ENCODE measurements at places on chromosomes 2 and 18.

DNA sequence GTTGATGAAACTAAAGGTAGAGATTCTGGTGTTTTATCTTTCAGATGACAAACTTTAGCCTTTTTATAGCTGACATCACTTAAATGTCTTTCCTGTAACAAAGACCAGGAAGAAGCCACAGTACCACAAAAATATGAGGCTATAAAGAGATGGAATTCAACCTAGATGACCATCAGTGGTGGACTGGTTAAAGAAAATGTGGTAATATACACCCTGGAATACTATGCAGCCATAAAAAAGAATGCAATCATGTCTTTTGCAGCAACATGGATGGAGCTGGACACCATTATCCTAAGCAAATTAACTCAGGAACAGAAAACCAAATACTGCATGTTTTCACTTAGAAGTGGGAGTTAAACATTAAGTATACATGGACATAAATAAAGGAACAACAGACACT is 18.3 kb upstream of the HNRNPLL start:
- no peak for DNase-seq

GRCh38 chr2:241983571-241984270 is 114.2 kb downstream of the RTP5 start:
- no peak for DNase-seq

DNA sequence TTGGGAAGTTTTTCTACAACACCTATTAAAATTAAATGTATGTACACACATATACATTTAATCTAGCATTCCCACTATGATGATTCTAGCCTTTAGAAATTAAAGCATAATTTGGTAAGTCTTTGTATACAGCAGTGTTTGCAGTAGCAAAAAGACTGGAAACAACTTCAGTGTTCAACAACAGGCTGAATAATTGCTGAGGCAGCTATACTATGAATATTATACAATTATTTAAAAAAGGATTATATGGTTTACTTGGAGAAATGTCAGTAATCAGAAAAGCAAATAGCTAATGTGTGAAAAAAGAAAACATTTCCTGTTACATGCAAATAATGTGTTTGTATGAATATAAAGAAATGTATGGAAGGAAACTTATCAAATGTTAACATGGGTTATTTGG is 1.4 kb upstream of the ZNF638 start:
- DNase-seq: no peak

GRCh38 chr2:200373973-200374416 is 67.5 kb downstream of the SPATS2L start:
- no peak for DNase-seq

GRCh38 chr2:176642074-176642473 is 372.8 kb downstream of the MTX2 start:
- DNase-seq: no peak

DNA sequence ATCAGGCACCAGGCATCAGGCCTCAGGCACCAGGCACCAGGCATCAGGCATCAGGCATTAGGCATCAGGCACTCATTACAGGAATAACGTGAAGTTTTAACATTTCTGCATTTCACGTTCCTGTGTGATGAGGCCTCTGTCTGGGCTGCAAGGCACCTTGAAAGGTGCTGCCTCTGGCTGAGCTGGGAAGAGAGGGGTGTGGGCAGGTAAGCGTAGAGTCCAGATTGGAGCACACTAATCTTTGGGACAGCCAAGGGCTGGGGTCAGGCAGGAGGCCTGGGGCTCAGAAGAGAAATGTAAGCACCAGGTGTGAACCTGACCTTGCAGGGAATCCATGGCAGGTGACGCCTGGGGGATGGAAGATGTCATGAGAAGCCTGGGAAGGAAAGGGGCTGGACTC is 25.3 kb upstream of the SNTG2 start:
- no peak for DNase-seq

- no peak for DNase-seq
These were observed 21.9 kb downstream of the EHBP1 start for GRCh38 chr2:62727259-62727867.

GRCh38 chr18:9810994-9811705 is 74.6 kb upstream of the TXNDC2 start:
- no peak for DNase-seq

GRCh38 chr2:168241208-168241607 is 6.2 kb downstream of the STK39 start:
- DNase-seq: no peak

GRCh38 chr2:209097168-209097567 is 326.7 kb upstream of the MAP2 start:
- no peak for DNase-seq

DNA sequence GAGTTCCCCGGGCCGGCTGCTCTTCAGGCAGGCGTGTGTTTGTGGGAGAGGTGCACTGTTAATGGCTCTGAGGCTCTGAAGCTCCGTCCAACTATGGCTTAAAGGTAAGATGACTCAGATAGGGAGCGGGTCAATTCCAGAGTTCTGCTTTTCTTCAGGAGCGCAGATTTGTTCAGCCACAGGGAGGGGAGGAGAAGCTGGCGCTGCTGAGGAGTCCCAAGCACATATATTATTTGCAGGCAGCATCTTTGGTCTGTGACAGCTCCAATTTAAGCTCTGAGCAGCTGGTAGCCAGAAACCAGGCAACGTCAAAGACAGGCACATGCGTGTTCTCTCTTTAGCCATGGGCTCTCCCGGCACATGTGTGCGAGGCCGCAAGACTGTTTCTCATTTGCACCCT is 229.2 kb downstream of the BCL2 start:
- no peak for DNase-seq

DNA sequence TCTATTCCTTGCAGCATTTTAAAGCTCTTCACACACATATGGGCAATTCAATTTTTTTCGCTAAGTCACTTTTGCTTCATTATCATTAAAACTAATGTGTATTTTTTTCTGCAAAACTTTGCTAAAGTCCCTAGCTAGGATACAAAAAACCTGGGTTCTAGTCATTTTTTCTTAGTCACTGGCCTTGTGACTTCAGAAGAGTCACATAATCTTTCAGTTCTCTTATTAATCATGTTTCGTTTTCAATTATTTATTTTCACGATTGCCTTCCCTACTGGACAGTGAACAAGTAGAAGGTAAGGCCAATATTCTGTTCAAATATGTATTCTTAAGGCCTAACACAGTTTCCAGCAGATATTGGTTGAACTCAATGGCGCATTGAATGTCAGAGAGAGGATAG is 60.9 kb upstream of the CYRIA start:
- DNase-seq: no peak

DNA sequence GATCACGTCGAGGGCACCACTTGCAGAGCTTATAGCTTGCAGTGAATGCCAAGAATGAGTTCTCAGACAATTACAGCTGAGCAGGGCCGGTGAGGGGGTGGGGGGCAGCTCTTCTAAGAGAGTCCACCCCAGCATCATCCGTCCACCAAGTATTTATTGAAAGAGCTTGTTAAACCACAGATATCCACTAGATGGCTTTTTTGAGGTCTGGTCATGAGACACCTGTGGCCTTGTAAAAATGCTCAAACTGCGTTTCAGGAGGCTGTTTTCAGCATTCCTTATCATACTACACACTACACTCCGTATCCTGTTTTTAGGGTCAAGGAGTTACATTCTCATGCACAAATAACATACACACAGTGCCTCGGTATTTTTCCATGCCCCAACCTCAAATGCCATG is 51.5 kb downstream of the DNAJC10 start:
- DNase-seq: no peak

DNA sequence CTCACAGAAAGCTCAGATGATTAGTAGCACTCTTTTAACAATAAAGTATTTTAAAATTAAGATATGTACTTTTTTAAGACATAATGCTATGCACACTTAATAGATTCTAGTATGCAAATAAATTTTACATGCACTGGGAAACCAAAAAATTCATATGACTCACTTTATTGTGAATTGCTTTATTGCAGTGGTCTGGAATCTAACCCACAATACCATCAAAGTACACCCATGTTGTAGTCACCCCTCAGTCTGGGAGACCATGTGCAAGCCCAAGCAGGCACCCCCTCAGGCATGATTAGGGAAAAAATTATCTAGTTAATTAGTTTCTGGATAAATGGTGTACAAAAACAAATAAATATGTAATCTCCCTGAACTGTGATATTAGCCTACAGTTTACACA is 649.0 kb upstream of the HS6ST1 start:
- no peak for DNase-seq

DNA sequence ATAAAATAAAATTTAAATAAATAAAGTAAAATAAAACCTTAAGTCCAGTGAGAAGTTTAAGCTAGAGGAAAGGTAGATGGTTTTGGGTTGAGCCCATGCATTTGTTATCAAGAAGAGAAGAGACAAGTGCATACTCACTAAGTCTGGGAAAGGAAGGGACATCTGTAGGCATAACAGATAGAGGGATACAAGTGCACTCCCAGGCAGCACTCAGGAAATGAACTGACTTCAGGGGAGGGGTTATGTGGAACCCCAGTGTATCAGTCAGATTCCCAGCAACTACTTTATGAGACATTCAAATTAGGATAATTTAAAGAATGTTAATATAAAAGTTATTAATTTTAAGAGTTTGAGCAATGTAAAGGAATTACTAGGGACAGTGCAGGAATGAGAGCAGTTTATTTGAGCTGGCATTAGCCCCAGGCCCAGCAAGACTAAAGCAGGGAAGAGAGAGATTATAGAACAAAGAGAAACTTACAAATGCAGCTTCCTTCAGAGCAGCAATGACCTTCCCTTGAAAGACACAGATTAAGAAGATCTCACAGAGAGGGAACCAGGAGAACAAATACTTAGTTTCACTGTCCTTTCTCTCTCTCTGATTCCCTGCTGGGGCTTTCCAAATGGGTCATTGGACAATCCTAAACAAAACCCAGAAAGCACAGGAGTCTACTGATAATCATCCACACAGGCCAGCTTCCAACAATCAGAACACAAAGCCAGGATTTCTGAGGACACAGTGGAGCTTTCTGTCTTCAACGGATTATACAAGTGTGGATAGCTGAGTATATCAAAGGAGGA is 109.7 kb downstream of the ERBB4 start:
- no peak for DNase-seq

DNA sequence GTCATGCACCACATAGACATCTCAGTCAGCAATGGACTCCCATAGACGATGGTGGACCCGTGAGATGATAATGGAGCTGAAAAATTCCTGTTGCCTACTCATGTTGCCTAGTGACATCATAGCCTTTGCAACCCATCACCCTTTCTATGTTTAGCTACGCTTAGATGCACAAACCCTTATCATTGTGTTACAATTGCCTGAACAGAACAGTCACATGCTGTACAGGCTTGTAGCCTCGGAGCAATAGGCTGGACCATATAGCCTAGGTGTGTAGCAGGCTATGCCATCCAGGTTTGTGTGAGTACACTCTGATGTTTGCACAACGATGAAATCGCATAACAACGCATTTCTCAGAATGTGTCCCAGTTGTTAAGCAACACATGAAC is 221.6 kb downstream of the ALPK2 start:
- no peak for DNase-seq

GRCh38 chr2:47653902-47654789 is 128.8 kb upstream of the MSH6 start:
- no peak for DNase-seq

GRCh38 chr2:239147376-239147775 is 253.4 kb downstream of the HDAC4 start:
- DNase-seq: no peak

GRCh38 chr18:67468038-67468437 is 48.5 kb downstream of the DSEL start:
- DNase-seq: no peak

DNA sequence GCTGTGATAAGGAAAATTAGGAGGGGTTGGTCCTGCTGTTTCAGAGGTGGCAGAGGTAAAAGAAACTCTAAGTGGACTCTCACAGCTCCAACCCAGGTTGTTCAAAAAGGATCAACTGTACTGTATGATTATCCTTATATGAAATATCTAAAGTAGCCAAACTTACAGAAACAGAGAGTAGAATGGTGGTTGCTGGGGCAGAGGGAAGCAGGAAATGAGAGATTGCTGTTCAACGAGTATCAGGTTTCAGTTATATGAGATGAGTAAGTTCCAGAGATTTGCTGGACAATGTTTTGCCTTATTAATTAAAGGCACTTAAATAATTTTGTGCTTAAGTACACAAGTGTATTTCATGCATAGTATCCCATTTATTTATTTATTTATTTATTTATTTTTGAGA is 972.0 kb upstream of the LRRTM1 start:
- DNase-seq: no peak

GRCh38 chr2:229825476-229825875 is 96.3 kb downstream of the TRIP12 start:
- no peak for DNase-seq

DNA sequence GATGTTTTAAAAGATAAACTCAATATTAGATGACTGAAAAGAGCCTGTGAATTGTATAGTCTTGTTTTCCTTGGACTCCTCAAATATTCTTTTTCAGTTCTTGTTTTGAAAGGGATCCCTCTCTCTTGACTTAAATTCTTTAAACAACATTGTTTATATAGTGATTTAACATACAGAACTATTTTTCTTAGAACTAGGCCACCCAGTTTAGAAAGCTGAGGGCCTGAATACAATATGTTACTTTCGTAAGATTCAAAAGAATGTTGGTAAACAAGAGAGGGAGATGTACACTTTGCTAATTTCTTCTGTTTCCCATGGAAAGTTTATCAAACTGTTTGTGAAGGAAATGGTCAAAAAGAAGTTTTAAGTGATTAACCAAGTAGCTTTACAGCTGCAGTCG is 5.5 kb upstream of the TSPYL6 start:
- no peak for DNase-seq

- DNase-seq: no peak
These were observed 144.6 kb upstream of the SETBP1 start for GRCh38 chr18:44536046-44536445.

All from activated T-cell treated with anti-CD3 and anti-CD28 coated beads for 1 hour (primary cell).